Neural progenitor cell (in vitro differentiated cells): ENCODE measurements at places on chromosomes 1 and 21. TPM values are rescaled to one million over a fixed set of nuclear protein-coding genes. Genes with fewer than 3 reads are reported as not detected.

Gene SPRR4
- total RNA-seq = not detected in 2 replicates

Gene CLDN8
- total RNA-seq = not detected in 2 replicates

DNA sequence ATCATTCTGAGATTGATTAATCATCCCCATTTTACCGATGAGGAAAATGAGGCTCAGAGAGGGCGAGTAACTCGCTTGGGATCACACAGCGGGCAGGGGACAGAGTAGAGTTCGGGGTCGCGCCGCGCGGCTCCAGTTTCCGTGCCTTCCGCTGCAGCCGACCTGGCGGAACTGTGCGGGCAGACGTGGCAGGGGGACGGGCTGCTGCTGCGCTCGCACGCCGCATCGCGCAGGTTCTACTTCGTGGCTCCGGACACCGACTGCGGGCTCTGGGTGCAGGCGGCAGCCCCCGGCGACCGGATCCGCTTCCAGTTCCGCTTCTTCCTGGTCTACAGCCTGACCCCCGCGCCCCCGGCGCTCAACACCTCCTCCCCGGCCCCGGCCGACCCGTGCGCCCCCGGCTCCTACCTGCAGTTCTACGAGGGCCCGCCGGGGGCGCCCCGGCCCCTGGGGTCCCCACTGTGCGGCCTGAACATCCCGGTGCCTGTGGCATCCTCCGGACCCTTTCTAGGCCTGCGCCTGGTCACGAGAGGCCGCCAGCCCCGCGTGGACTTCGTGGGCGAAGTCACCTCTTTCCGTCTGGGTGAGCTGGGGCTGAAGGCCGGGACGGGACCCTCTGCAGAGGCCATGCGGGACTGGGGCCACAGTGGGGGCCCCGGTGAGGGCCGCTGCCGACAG lies 2.3 kb downstream of the LDLRAD2 start:
- DNase-seq = peak; percentile 85

DNA sequence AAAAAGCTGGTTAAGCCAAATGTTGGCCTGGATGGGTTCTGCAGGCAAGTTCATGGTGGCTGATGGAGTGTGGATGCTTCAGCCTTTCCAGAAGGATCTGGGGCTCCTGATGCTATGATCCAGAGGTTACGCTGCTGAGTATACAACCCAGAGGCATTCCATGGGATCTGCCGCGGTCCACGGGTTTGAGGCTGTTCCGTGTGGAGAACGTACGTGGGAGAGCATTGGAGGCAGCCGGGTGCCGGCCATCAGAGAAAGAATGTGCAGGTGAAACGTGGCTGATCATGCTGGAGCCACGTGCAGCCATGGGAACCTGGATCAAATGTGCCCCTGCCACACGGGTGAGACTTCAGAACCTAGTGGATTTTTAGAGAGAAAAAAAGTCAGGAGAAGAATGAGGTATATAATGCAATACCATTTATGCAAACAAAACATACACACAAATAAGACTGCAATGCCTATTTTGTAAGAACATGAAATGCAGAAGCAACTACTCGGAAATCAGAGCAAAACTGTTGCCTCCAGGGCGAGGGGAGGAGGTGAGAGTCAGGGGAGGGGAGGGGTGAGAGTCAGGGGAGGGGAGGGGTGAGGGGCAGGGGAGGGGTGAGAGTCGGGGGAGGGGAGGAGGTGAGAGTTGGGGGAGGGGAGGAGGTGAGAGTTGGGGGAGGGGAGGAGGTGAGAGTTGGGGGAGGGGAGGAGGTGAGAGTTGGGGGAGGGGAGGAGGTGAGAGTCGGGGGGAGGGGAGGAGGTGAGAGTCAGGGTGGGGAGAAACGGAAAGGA lies 116.5 kb upstream of the C1orf174 start:
- no peak for DNase-seq

DNA sequence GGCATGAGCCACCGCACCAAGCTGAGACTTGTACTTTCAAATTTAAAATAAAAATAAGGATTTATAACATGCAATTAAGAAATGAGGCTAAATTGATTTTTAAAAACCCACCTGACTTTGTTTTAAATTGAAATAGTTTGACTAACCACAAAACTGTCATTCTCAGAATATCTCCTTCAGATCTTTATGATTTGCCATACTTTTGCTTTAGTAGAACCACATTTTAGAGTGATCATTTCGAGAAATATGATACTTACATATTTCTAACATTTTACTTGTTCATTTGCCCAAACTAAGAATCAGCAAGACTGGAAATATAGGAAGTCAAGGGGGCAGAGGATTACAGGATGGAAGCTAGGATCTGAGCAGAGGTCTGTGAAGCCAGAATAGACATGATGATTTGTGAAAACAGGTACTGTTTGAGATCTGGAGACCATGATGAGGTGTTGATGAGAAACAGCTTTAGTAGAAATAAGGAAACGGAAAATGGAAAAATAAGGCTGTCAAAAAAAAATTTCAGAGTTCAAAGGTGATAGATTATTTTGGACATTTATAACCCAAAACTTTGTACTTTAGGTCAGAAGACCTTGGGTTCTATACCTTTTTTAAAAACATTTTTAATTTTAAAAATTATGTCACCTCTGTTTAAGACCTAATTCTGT lies 44.8 kb downstream of the GIPC2 start:
- no peak for DNase-seq

GRCh38 chr1:151193856-151194255 lies 3.9 kb upstream of the VPS72 start:
- DNase-seq = no peak

DNA sequence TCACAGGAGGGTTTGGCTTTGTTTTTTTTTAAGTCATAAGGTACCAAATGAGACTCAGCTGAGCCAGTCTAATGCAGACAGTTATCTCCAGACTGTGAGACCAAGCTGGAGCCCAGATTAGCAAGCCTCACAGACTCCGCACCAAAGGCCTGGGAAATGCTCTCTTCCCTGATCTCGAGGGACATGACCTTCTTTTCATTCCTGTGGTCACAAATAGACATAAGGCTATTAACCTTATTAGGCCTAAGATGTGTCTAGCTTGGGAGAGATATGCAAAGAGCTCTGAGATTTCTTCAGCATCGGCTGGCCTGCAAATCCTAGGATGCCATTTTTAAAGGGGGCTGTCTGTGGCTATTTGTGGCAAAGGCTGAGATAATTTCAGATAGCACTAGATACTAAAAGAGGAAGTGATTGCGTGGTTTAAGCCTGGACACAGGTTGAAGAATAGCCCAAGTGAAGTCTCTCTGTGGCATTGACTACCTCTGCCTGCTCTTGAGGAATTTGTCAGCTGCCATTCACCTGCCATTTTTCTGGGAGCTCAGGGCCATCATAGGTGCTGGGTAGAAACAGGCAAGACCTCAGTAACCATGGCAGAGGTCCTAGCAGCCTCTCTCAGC lies 301.3 kb downstream of the SIPA1L2 start:
- DNase-seq = no peak

GRCh38 chr21:44757731-44758130 lies 43.9 kb downstream of the UBE2G2 start:
- DNase-seq = no peak

DNA sequence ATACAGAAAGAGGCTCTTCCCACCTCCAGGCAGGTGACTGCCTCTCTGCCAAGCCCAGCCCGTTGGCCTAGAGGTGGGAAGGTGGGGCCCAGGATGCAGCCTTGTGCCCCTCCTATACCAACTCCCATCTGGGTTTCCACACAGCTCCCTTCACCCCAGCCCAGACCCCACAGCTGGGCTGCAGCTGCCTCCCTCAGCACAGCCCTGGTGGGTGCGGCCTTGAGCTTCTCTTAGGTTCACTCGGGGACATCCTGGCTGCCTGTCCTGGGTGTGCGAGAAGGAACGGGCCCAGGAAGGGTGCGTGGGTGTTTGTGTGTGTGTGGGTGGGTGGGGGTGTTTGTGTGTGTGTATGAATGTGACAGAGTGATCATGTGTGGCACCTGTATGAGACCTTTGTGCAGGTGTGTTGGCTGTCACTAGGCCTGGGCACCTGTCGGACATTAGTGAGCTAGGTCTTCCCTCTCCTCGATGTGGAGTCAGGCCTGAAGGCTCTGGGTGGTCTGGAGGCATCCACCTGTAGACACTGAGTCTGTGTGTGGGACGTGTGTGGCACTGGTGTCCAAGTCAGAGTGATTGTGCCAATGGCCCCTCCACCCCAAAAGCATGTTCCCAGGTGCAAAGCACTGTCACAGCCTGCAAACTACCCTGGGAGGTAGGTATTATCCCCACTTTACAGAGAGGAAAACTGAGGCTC lies 30.7 kb downstream of the FOXO6 start:
- no peak for DNase-seq

GRCh38 chr1:97727029-97727428 lies 193.8 kb downstream of the DPYD start:
- DNase-seq = no peak

GRCh38 chr1:216902669-216903381 lies 179.6 kb upstream of the ESRRG start:
- no peak for DNase-seq
